Stimulated activated CD4-positive, alpha-beta T cell treated with anti-CD3 and anti-CD28 coated beads, Interleukin-2, amount 100 ng/mL, for 48 hours (primary cell): ENCODE measurements at places on chromosomes 16 and 17.

DNA sequence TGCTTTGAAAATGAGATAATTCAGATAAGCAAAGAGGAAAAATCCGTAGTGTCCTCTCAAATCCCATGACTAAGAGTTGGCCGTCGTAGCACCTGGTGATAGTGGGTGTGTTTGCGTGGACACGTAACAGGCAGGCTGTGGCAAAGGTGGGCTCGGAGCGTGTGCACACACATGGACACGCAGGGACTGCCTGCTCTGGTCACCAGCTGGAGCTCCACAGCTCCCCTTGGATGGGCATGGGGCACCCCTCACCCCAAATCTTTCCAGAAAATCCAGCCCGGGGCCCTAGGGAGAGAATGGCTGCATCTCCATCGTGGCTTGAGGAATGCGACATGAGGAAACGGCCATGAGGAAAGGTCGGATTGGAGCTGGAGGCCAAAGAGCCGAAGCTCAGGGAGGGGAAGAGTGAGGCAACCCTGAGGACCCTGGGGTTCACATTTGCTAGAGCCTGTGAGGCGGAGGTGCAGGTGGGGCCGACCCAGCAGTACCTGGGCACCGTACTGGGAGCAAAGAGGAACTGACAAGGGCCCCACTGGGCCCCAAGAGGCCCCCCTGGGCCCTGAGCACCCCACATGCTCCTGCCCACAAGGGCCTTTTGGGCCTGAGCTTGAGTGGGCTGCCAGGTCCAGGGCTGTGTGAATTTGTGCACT, 51.6 kb downstream of the DNAH17 start:
- no peak for DNase-seq

GRCh38 chr17:39540611-39541010, 67.1 kb downstream of the NEUROD2 start:
- DNase-seq = no peak

DNA sequence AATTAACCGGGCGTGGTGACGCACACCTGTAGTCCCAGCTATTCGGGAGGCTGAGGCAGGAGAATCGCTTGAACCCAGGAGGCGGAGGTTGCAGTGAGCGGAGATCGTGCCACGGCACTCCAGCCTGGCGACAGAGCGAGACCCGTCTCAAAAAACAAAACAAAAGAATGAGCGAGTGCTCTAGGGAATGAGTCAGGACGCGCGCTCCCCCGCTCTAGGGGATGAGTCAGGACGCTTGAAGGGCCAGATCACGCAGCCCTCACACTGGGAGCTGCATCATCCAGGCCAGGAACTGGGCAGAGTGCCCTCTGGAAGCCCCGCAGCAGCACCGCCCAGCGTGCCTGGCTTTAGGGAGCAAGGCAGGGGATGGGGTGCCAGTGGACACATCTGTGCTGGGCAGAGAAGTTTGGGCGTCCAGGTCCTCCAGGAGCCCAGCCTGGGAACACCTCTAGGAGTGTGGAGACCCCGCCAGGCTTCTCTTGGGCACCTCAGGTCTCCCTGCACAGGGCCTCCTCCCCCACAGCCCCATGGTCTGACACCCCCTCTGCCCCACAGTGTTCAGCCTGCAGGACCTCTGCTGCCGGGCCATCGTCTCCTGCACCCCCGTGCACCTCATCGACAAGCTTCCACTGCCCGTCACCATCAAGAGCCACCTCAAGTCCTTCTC, 3.9 kb upstream of the WFIKKN1 start:
- no peak for DNase-seq

DNA sequence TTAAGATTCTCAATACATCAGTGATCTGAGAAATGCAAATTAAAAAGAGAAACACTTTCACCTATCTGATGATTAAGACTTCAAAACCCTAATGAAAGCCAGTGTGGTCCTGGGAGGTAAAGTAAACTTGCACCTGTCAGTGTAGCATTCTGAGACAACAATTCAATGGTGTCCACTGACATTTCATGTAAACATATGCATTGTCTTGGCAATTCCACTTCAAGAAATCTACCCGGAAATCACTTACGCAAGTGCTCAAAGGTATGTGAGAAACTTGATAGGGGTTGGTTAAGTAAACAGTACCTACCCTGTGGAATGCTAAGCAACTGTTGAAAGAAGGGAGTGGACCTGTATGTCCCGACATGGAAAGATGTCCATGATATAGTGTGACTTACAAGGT, 2.1 kb downstream of the ST6GALNAC1 start:
- DNase-seq = no peak

DNA sequence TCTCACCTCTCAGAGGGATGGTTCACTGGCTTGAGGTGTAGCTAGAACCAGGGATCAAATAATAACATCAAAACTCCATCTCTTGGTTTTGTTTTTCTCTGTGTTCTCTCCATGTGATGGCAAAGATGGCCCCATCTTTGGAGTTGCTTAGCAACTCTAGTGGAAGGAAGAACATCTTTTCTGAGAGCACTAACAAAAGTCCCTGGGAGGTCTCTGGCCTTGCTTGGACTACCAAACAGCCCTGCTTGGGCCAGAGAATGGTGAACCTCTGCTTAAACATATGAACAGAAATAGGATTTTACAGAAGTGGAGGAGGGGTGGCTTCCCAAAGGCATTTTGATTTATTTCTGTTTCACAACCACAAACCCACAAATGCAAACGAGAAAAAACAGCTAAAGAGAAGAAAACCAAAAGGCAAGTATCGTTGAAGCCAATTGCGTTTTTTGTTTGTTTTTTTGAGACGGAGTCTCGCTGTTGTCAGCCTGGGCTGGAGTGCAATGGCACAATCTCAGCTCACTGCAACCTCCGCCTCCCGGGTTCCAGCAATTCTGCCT, 13.2 kb downstream of the GABARAPL2 start:
- DNase-seq = no peak

DNA sequence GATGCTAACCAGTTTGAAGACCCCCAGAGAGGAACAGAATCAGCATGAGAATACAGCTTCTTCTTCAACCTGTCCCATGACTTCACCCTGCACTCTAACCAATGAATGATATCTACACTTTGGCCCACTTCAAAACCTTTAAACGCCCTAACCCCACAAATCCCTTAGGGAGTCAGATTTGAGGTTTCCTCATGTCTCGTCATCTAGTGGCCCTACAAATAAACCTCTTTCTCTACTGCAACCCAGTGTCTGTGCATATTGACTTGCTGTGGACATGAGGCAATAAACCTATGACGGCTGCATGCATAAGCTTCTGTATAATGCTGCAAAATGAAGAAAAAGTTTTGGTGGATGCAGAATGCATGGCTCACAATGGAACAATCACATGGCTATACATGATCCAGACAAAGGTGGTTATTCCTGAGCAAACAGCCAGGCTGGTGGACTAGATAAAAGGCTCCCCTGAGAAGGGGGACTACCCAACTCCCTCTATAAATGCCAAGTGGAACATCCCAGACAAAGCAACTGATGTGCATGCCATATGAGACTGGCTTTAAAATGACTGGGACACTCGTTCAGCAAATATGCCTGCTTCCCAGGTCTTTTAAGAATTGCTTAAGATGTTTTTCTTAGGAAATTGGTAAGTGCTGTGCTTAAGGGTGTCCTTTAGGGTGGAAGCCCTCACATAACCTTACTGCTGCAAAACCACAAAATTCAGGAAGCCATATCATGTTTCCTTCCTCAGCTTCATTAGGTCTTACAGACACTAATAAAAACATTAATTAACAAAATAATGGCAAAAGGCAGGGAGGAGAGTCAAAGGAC, 12.2 kb downstream of the N4BP1 start:
- DNase-seq = no peak

DNA sequence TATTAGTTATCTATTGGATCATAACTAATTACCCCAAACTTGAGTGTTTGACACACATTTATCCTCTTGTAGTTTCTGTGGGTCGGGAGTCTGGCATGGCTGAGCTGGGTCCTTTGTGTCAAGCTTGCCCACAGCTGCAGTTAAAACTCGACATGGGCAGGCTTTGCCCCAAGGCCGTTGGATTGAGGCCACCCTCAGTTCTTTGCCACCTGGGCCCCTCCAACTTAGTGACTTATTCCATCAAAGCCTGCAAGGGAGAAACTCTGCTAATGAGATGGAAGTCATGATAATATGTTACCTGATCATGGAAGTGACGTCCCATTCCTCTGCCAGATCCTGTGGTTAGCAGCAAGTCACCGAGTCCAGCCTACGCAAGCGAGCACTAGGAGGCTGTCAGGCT, 17.2 kb downstream of the TBCD start:
- no peak for DNase-seq
